ENCODE measurements at places on chromosomes 3 and 15. TPM values are rescaled to one million over a fixed set of nuclear protein-coding genes. Genes with fewer than 3 reads are reported as not detected.

TIMP4 gene
- 35.0 TPM for total RNA-seq

CHST2 gene
- total RNA-seq: 8.5 TPM

MYRIP gene
- total RNA-seq: 7.1 TPM

SMCO1 gene
- not detected for total RNA-seq

VGLL4 gene
- total RNA-seq: 96.0 TPM

ANKRD63 gene
- not detected for total RNA-seq

NOX5 gene
- 0.88 TPM for total RNA-seq

DNASE1L3 gene
- total RNA-seq: 11.7 TPM

TOP2B gene
- total RNA-seq: 124 TPM

RTP3 gene
- not detected for total RNA-seq

NAALADL2 gene
- 8.2 TPM for total RNA-seq

HRG gene
- not detected for total RNA-seq

CGNL1 gene
- 56.8 TPM for total RNA-seq

CEMIP gene
- total RNA-seq: 1.7 TPM

CYP8B1 gene
- not detected for total RNA-seq

Data from thyroid gland (tissue), 4 donors.